A549 treated with CpdA at 1 μM for 4 hours (cell line): ENCODE measurements at places on chromosomes 6 and 20. TPM values are rescaled to one million over a fixed set of nuclear protein-coding genes. Genes with fewer than 3 reads are reported as not detected.

The GLP1R gene
- not detected in 5 replicates for total RNA-seq

The LY6G5B gene
- total RNA-seq: 3.6 to 6.3 TPM (median 5.0 TPM) in 5 replicates

The RGS17 gene
- total RNA-seq: 5.8 to 7.0 TPM (median 6.4 TPM) in 5 replicates

The OR12D3 gene
- not detected in 5 replicates for total RNA-seq

The PTGIS gene
- 0.02 TPM in 2 of 5 replicates, not detected in the others for total RNA-seq

The MUC21 gene
- total RNA-seq: not detected in 5 replicates

The TP53TG5 gene
- not detected in 5 replicates for total RNA-seq

The FERMT1 gene
- 16.3 to 20.6 TPM (median 17.5 TPM) in 5 replicates for total RNA-seq

The FHL5 gene
- not detected in 5 replicates for total RNA-seq

The SLC22A7 gene
- not detected in 5 replicates for total RNA-seq

The HTR1E gene
- total RNA-seq: not detected in 5 replicates

The MAP1LC3A gene
- 19.0 to 31.6 TPM (median 27.1 TPM) in 5 replicates for total RNA-seq

The GINS1 gene
- 29.4 to 34.9 TPM (median 31.5 TPM) in 5 replicates for total RNA-seq

The SMPDL3A gene
- total RNA-seq: 2.2 to 2.8 TPM (median 2.5 TPM) in 5 replicates

The SRSF12 gene
- 0.68 to 1.3 TPM (median 0.84 TPM) in 5 replicates for total RNA-seq

The RAET1G gene
- 7.2 to 12.5 TPM (median 10.7 TPM) in 5 replicates for total RNA-seq
